ENCODE measurements at places on chromosomes 6 and 20. TPM values are rescaled to one million over a fixed set of nuclear protein-coding genes. Genes with fewer than 3 reads are reported as not detected.

Gene SF3B5
- total RNA-seq = 204 TPM

Gene LST1
- 66.6 TPM for total RNA-seq

Gene SH3BGRL2
- 0.05 TPM for total RNA-seq

Gene NR2E1
- total RNA-seq = not detected

Gene SCUBE3
- not detected for total RNA-seq

Gene POPDC3
- total RNA-seq = not detected

DNA sequence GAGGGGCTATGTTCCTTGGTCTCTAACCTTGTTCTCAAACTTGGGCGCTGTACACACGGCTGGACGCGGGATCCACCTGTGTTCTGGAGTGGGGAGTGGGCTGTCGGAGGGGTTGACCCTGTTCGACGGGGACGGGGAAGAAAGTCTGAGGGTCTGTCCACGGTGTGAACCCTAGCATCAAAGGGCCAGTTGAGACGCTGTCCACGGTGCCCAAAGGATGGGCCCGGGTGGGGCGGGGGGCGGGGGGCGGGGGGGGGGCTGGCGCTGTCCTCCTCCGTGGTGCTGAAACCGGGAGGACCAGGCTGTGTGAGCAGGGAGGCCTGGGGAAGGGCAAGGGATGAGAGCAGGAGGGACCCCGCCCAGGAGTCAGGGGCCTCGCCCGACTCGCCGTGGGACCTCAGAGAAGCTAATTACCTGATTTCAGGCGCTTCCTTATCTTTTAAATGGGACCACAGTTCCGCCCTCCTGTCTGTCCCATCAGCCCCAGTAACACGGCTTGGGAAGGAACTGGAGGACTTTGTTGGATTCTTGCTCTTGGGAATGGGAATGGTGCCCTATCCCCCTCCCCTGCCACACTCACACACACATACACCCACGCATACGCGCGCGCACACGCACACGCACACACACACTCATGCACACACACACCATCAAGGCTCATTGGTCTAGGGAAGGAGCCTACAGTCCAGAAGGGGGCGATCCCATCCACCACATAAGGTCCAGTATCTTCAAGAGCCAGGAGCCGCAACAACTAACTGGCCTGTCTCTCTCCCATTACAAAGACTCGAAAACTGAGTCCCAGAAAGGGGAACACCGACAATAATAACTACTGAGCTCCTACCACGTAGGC is 1.0 kb upstream of the VSTM2L start:
- peak overlapping the region; percentile 51 for H3K4me3 ChIP-seq
- no peak overlapping the region for H3K27ac ChIP-seq
- DNase-seq = no peak

DNA sequence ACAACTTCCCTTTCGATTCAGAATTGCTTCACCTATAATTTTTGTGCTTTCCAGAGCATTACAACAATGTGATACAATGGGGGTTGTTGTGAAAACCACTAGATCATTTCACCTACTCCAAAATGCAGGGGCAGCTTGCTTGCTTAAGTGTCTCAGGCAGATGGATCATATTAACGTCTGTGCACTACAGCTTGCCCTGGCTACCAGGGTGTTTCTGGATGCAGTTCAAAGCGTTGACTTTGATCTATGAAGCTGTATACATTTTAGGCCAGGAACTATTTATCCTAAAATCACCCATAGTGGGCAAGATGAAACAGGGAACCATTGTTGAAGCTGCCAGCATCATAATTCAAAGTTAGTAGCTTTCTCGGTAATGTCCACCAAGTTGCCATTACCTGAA is 339.5 kb upstream of the HSF2 start:
- H3K27me3 ChIP-seq = no peaks in the 10 kb centered on the region
- H3K36me3 ChIP-seq = no peaks in the 10 kb centered on the region
- no peaks in the 10 kb centered on the region for H3K4me1 ChIP-seq
- no peak for DNase-seq
- no peak overlapping the region for H3K27ac ChIP-seq

- no peak for DNase-seq
- no peak overlapping the region for H3K4me3 ChIP-seq
- no peaks in the 10 kb centered on the region for H3K36me3 ChIP-seq
- H3K27me3 ChIP-seq = no peaks in the 10 kb centered on the region
- H3K4me1 ChIP-seq = no peaks in the 10 kb centered on the region
Measured at GRCh38 chr6:102223942-102224341, 830.4 kb downstream of the GRIK2 start.

DNA sequence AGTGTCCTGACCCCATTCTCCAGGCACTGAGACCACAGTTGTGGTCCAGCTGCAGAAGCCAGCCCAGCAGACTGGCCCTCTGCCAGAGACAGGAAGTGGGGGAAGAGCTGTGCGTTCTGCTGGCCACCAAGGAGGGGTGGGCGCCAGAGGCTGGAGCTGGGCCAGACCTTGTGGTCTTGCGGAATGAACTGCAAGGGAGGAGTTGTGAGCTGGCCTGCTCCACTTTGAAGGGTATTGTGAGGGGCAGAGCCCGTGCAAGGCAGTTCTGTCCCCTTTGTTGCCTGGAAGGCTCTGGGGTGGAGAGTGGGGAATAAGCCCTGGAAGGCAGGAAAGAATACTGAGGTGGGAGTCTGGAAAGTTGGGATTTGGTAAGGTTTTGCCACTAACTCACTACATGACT is 3.6 kb upstream of the MDFI start:
- peaks cover 39% of the 10 kb centered on the region for H3K27me3 ChIP-seq
- no peak for DNase-seq

DNA sequence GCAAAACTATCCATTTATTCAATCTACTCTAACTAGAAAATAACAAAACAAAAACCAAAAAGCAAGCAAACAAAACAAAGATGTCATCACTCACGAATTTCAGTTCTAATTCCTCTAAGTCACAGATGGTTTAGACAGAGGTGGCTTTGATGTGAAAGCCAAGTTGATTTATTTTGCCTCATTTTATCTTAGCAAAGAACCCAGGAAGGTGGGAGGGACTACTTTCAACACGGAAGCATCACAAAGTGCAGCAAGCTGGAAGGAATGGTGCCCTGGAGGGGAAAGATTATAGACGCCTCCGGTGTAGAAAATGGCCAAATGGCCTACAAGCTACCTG is 88.4 kb downstream of the LAMP5 start:
- no peaks in the 10 kb centered on the region for H3K27me3 ChIP-seq
- H3K4me1 ChIP-seq = no peaks in the 10 kb centered on the region
- DNase-seq = no peak
- H3K4me3 ChIP-seq = no peak overlapping the region
- no peaks in the 10 kb centered on the region for H3K36me3 ChIP-seq
- no peak overlapping the region for H3K27ac ChIP-seq

GRCh38 chr20:2051946-2052345 is 49.7 kb upstream of the STK35 start:
- no peak overlapping the region for H3K27ac ChIP-seq
- H3K4me3 ChIP-seq = no peak overlapping the region
- no peaks in the 10 kb centered on the region for H3K36me3 ChIP-seq
- H3K4me1 ChIP-seq = no peaks in the 10 kb centered on the region
- H3K27me3 ChIP-seq = peaks cover 2% of the 10 kb centered on the region

DNA sequence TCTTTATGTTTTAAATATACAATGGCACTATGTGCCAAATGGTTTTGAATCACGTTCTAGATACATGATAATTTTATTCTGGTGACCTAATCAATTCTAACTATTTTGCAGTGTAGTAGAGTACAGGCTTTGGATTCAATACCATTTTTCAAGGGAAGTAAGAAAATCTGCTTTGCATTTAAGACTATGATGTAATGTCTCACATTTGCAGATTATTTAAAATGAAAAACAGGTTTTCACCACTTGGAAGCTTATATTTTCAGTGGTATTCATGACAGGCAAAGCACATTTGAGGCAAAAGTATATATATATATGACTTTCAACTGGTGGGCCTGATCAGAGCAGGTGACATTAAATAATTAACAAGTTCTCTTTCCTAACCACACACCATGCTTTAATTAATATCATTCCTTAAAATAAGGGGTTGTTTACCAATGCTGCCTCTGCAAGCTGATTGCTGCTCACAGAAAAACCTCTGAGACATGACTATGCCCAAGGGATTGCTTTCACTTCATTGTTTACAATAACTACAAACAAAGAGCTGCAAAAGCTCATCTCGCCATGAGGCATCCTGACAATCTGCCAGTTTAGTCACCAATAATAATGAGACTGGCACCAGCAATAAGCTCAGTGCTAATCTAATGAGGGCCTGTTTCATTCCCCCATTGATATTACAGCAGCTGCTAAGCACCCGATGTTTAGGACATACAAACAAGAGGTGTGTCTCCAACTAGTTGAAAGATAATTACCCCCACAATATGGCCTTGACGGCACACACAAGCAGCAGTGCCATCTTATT is 1176.0 kb upstream of the GJE1 start:
- no peak overlapping the region for H3K4me3 ChIP-seq
- H3K36me3 ChIP-seq = no peaks in the 10 kb centered on the region
- H3K27me3 ChIP-seq = peaks cover 2% of the 10 kb centered on the region
- H3K27ac ChIP-seq = no peak overlapping the region
- no peaks in the 10 kb centered on the region for H3K4me1 ChIP-seq
- DNase-seq = no peak
